ENCODE measurements at places on chromosomes 2 and 18.

GRCh38 chr2:106342831-106343251 is 125.4 kb downstream of the RGPD3 start:
- no peak for DNase-seq

GRCh38 chr2:58757971-58758370 is 516.8 kb upstream of the FANCL start:
- DNase-seq = no peak

GRCh38 chr2:65604246-65604645 is 171.8 kb upstream of the SPRED2 start:
- DNase-seq = no peak

DNA sequence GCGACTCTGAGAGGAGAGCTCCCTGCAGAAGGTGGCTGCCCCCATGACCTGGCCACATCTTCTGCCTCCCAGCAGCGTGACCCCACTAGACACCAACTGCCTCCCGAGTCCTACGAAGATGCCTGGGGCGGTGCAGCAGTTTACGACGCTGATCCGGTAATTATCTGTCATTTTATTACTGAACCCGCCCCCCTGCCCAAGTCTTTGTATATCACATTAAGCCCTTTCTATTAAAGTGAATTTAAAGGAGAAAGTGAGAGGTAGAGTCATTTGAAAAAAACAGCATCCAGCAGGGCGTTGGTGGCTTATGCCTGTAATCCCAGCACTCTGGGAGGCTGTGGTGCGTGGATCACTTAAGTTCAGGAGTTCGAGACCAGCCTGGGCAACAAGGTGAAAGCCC is 33.4 kb downstream of the ABCG8 start:
- no peak for DNase-seq

DNA sequence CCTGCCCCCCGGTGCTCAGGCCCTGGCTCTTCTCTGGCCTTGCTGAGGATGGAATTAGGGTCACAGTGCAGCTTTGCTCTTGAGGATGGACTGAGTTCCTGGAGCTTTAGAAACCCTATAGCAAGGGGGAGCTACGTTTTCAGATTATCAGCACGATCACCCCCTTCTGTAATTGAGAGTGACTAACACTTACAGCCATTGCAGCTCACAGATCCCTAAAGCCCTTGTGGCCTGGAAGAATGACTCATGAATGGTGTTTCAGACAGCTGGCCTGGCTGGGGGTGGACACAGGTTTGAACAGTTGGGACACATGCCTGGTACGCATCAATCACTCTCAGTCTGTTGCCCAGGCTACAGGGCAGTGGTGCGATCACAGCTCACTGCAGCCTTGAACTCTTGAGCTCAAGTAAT is 79.7 kb upstream of the IGFBP5 start:
- DNase-seq = no peak

DNA sequence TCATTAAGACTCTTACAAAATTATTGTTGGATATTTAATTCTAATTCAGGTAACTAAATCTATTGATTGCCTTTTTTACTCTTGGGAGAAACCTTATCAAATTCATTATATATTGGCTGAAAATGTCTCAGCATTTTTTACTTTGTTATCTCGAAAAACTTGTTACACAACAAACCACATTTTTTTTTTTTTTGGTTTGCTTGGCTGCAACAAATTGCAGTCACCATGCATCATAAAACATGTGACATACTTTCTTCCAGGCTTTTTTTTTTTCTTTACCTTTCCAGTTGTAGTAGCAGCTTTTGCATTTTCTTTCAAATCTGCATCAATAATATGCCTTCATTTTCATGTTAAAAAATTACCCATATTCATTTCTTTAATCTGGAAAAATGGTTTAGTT is 186.7 kb downstream of the TDRD15 start:
- no peak for DNase-seq

DNA sequence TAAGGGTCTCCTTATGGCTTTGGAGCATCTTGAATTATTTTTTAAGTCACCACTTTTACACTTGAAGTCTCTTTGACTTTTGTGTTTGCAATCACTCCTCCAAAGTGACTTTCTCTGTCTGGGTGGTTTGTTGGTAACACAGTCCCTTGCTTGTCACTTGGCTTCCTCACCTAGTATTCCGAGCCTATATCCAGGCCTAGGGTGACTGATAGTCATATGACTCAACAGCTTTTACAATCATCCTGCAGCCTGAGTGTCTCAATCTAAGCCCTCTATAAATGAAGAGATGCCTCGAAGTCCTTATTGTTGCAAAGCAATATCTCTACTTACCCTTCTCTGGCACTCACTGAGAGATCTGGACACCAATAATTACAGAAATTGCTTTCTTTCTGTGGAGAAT is 53.9 kb upstream of the SETBP1 start:
- no peak for DNase-seq

- no peak for DNase-seq
Measured at GRCh38 chr18:62420151-62420512, 95.0 kb downstream of the TNFRSF11A start.

DNA sequence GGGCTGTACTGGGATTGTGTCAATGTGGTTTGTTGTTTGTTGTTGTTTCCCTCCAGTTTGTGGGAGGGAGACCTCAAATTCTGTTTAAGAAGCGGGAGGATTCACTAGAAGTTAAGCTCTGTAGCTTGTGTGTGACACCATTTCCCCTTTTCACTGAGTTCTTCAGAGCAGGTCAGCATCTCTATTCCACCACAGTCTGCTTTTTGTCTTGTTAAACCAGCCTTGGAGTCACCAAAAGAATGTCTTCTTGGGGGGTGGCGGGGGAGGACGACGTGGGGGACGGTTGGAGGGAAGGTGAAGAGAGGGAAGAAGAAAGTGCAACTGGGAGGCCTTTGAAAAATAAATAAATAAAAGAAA is 2.3 kb upstream of the BCL11A start:
- DNase-seq = no peak

- no peak for DNase-seq
Measured at GRCh38 chr2:240583774-240584173, 2.8 kb upstream of the CAPN10 start.

- peak; percentile 36 for DNase-seq
Measured at GRCh38 chr2:230318190-230319121, 8.5 kb upstream of the SP140L start.

- DNase-seq = no peak
Measured at GRCh38 chr2:241612156-241613016, 24.6 kb downstream of the THAP4 start.

- DNase-seq = no peak
Measured at GRCh38 chr2:105741174-105741573, 3.5 kb upstream of the NCK2 start.

DNA sequence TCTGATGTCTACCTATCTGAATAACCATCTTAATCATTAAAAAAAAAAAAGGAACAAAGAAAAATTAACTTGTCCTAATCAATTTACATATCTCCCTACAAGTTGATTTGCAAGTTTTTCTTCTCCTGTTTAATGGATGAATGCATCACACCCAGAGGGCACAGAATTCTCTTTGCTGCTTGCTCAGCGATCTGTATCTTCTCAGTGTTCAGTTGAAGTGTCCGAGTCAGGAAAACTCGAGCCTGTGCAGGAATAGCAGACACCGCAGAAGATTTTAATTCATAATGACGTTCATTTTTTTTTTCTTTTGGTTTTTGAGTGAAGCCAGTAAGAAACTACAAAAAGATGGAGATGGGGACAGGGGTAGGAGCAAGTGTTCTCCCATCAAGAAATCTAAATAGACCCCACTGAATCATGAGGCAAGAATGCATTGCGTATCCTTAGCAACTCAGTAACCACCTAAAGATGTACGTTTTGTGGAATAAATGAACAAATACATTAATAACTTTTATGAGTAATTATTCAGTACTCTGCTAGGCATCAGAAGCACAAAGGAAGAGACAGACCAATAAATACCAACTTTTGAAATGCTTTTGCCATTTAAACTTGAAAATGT is 675.5 kb downstream of the LRP1B start:
- no peak for DNase-seq

- DNase-seq = no peak
Measured at GRCh38 chr2:144389151-144389929, 130.6 kb downstream of the ZEB2 start.

DNA sequence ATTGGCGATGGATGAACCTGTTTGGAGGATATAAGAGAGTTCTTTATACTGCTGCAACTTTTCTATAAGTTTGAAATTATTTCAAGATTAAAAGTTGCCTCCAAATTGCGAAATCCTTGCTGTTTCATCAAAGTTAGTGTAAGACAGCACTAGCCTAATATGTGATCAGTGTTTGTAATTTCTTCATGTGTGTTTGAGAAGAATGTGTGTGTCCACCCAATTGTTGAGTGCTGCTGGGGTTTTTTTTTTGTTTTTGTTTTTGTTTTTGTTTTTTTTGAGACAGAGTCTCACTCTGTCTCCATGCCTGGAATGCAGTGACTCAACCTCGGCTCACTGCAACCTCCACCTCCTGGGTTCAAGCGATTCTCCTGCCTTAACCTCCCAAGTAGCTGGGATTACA is 33.4 kb downstream of the CDK15 start:
- DNase-seq = no peak

GRCh38 chr2:234823196-234823876 is 128.5 kb upstream of the SH3BP4 start:
- no peak for DNase-seq

GRCh38 chr2:164504253-164504652 is 117.0 kb downstream of the GRB14 start:
- no peak for DNase-seq

DNA sequence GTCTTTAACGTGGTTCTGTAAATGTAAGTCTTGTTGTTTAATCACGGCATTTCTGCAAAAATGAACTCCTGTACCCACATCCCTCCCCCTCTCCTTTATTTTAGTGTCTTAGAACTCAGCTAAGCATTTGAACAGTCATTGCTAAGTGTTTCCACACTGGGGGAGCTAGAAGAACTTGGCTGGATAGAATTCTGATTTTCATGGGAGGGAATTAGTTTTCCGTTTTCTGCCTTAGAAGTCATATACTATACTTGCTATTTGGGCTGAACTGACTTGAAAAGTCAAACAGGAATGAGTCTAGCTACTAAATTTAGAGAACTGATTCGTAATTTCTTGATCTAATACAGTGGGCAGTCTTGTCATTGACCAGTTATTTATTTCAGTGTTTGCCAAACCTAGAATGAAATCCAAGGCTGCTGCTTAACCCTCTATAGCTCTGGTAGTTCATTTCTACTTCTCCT is 61.1 kb downstream of the FMNL2 start:
- no peak for DNase-seq

DNA sequence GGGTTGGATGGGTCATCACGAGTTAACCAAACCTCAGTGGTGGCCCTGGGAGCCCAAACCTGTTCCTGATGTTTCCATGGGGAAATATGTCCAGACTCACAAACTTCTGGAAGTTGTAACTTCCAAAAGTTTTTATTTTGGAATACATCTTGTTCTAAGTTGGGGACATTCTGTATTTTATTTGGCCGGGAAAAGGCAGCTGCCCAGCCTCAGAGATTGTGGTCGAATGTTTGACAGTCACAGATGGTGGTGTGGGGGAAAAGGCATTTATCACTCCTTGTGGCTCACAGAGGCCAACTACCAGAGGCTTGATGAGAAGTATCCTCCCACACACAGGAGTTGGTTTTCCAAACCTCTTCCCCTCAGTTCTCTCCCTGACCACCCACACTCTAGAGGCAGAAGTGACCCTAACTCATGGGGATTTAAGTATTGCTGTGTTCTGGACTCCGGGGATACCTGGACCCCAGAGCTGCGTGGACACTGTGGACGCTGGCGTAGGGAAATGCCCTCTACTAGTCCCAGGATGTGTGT is 124.7 kb upstream of the PPP1CB start:
- DNase-seq = no peak

DNA sequence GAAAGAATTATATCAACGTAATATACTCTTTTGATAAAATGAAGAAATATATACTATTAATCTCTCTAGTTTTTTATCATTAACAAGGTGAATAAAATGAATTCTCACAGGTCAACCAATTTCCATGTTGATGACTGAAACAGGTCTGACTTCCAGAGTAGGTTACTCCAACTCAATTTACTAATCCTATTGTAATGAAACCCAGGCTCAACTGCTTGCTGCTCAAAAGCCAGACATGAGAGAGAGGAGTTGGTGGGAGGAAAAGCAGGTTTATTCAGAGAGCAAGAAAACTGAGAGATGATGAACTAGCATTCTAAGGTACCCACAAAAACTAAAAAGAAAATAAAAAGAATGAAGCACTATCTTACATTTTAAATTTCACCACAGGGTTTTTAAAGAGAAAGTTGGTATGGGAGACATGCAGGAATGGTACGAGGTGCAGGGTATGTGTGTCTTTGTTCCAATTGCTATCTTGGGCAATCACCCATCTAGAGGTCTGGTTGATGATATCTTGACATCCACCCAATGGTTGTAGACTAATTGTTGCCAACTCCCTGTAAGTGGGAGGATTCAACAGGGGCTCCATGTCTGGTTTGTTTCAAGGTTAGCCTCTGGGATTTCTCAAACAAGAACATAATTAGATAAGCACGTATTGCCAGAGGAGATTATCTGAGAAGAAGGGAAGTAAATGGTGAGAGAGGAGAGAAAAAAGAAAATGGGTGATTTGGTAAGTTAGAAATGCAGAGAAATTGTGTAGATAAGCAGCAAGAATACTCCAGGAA is 471.4 kb upstream of the REG3G start:
- no peak for DNase-seq

DNA sequence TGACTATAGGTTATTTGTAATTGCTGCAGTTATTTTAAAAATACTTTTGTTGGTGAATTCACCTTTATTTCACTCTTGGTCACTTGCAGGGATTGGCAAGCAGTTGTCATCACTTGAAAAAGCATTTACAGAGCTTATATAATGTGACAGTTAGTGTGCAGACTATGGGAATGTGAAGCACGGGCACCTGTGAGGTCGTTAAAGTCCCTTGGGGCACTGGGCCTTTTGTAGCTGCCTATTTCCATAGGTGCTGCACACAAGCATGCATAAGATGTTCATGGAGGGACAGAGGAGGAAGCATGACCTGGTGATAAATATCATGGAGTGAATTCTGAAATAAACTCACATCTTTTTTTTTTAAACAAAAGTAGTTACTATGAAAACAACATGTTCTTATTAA is 124.6 kb downstream of the ATP9B start:
- no peak for DNase-seq

GRCh38 chr2:216308576-216308975 is 63.7 kb downstream of the MARCHF4 start:
- DNase-seq = no peak

- no peak for DNase-seq
Measured at GRCh38 chr2:215356948-215357461, 45.1 kb downstream of the ATIC start.

- no peak for DNase-seq
Measured at GRCh38 chr18:52333860-52334259, 6.1 kb upstream of the DCC start.

DNA sequence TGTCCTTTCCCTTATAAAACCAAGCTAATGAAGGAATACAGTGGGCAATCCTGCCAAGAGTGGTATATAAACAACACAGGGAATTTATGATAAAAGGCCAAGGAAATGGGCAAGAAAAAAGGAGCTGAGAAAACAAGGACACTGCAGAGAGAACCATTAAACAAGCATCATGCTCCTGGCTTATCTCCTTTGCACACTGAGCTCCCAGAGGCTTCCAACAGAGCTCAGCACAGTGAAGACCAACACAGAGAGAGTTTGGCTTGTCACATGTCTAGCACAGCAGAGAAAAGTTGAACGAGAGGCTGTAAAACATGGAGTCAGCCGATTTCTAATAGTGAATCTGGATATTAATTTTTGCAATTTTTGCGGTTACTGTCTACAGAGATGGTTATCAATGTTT is 68.0 kb upstream of the KLF7 start:
- DNase-seq = no peak

- DNase-seq = peak; percentile 52
Measured at GRCh38 chr2:128654408-128654807, 335.7 kb upstream of the HS6ST1 start.

- no peak for DNase-seq
Measured at GRCh38 chr2:14363137-14363536, 269.4 kb upstream of the LRATD1 start.

All from CD4-positive, alpha-beta T cell treated with Interferon alpha-2 for 1 hour (primary cell).